ENCODE measurements at places on chromosomes 3 and 15.

GRCh38 chr3:89419647-89420241, 312.3 kb downstream of the EPHA3 start:
- DNase-seq: no peak

GRCh38 chr15:22786868-22787698, 639 bp downstream of the NIPA1 start:
- no peak for DNase-seq

DNA sequence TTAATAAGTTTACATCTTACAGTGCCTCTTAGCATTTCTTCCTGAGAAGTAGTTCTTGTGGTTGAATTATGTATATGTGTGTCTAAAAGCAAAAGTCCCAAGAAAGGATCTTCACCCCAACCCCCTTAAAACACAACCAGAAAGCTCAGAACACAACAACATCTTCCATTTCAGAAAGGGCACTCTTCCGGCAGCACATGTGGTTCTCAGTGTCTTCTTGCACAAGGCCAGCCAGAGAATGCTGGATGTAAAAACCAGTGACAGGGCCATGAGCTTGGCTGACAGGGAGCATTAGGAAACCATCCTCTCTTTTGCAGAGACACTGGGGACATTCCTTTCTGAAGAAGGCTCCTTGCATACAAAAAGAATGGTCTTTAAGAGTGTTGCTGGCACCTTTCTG, 45.0 kb downstream of the EEFSEC start:
- DNase-seq: no peak

DNA sequence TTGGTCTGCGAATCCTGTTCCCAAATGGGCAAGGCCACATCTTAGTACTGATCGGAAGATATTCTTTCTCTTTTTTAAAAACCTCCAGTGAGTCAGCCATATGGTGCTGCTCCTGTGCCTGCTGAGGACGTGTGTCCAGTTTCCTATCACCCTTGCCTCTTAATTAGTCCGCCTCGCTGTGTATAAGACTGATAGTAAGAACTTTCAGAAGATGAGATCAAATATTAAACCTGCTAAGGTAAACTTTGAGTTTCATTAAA, 612 bp downstream of the UBA5 start:
- no peak for DNase-seq

GRCh38 chr3:44132061-44132460, 109.6 kb upstream of the TOPAZ1 start:
- no peak for DNase-seq

GRCh38 chr15:63210151-63211091, 21.0 kb downstream of the RAB8B start:
- DNase-seq: peak; percentile 48

DNA sequence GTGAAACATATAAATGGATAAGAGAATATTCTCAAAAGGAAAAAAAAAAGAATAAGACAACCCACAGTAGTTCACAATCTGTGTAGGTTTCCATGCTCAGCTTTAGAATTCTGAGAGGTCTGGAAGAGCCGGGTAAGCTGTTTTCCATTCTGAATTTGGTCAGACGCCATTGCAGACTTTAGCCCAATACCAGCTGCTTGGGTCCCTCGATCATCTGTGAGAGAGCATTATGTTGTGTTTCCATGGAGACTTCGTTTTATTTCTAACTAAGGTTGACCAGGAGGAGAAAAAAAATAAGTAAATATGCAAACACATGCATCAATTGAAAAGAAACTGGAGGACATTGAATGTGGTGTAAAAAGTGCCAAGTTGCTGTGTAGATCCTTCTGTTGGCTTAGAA, 25.5 kb downstream of the KCNAB1 start:
- DNase-seq: no peak

GRCh38 chr3:58530354-58530865, 6.6 kb downstream of the ACOX2 start:
- DNase-seq: no peak

GRCh38 chr15:38112406-38112805, 140.2 kb upstream of the SPRED1 start:
- no peak for DNase-seq

GRCh38 chr15:36605604-36606263, 26.3 kb downstream of the CDIN1 start:
- DNase-seq: no peak

DNA sequence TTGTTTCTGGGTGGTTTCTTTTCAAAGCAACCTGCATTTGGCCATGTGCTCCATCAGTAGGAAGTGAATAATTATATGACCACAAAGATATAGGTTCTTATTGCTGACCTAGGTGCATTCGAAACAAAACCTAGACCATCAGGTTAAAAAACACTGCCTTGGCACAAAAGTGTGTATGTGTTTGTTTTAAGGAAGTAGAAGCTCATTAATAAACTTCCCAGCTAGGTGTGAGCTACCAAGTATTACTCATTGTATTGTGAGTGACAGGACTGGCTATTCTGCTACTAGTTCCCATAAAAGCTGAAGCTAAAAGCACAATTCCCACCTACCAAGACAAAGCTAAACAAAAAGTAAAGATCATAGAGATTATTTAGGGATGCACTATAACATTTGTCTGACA, 168.2 kb downstream of the TP63 start:
- DNase-seq: no peak

DNA sequence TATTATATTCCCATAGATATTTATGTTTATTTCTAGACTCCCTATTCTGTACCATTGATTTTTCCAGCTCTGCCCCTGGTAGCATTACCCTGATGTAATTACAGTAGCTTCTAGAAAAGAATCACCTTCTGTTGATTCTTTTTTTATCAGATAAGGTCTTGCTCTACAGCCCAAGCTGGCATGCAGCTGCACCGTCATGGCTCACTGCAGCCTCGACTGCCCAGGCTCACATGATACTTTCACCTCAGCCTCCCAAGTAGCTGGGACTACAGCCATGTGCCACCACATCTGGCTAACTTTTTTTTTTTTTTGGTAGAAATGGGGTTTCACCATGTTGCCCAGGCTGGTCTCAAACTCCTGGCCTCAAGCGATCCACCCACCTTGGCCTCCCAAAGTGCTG, 41.8 kb downstream of the SLC24A1 start:
- no peak for DNase-seq

- no peak for DNase-seq
Observed at GRCh38 chr3:124320976-124321375, 329.1 kb upstream of the ROPN1 start.

DNA sequence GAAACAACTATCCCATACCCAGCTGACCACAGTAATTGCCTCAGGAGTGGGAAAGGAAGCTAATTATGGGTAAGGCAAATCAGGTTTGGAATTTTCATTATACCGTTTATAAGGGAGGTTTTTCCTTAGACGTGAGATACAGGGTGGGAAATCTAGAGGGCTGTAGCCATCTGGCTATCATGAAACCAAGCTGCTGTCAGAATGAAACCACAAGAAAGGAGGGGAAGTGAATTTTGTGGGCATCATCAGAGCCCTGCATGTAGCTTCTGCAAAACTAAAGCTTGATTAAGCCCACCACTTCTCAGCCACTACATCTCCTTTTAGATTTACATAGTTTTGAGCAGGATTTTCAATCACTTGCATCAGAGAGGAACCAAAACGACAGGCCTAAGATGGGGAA, 893.5 kb downstream of the TUSC7 start:
- peak; percentile 10 for DNase-seq

- DNase-seq: peak; percentile 2
Observed at GRCh38 chr3:114903213-114903612, 243.9 kb downstream of the ZBTB20 start.

DNA sequence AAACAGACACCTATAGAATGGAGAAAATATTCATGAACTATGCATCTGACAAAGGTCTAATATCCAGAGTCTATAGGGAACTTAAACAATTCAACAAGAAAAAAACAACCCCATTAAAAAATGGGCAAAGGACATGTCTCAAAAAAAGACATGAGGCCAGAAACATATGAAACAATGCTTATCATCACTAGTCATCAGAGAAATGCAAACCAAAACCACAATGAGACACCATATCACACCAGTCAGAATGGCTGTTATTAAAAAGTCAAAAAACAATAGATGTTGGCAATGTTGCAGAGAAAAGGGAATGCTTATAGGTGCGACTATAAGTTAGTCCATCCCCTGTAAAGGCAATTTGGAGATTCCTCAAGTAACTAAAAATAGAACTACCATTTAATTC, 11.4 kb upstream of the HDGFL3 start:
- DNase-seq: no peak

DNA sequence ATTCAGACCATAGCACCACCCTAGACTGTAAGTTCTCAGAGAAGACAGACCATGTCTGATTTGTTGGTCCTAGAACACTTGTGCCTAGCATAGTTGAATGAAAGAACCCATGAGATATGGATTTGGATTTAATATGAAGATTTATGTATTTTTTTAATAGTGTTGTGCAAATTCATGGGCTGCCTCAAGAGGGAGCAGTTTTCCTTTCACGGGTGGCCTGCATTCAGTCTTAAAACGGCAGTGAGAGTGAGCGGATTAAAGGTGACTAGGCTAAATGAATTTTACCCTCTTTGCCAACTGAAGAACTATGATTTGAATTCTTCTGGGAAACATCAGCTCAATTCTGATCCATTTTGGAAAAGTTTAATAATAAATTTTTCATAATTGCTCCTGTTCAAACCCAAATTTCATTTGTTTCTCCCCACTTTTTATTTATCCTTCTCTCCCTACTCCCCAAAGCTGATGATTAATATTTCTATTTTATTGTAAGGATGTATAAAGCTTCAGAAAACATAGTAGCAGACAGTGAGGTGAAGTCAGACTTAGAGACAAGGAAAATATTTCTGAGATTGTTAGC, 67.3 kb downstream of the MORC1 start:
- peak; percentile 29 for DNase-seq

- no peak for DNase-seq
Observed at GRCh38 chr3:62019906-62020305, 353.4 kb downstream of the FEZF2 start.

DNA sequence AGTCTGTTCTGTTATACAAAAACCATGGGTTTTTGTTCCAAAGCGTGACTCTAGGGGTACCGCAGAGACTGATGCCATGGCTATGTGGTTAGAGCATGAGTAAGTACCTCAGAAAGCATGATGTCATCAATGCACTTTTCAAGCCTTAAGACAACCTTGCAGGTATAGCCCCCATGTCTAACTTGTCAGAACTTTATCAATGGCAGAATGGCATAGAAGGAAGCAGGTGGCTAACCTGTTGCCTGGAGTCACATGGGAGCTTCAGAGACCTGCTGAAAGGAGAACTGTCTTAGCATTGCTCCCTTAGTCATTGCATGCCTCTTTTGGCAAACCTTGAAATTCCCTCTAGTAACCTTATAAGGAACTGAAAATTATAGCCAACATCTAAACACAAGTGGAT, 52.5 kb downstream of the EOMES start:
- no peak for DNase-seq

GRCh38 chr3:184693011-184693975, 18.6 kb downstream of the MAGEF1 start:
- DNase-seq: no peak

DNA sequence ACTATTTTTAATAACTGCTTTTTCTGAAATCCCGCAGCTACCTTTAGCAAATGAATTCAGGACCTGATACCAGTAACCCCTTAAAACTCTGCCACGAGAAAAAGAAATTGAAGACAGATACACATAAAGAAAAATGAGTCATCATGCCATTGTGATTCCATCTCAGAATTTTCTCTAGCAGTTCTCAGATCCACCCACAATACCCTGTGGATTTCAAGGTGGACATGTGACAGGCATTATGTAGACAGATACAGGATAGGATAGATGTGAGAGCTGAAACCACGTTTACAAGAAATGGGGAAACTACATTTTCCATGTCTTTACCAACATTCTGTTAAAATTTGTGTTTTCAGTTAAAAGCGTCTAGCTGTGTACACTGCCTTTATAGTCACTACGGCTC, 291.9 kb upstream of the NR2F2 start:
- DNase-seq: no peak

- DNase-seq: no peak
Observed at GRCh38 chr3:119500265-119500664, 1.9 kb downstream of the TIMMDC1 start.

DNA sequence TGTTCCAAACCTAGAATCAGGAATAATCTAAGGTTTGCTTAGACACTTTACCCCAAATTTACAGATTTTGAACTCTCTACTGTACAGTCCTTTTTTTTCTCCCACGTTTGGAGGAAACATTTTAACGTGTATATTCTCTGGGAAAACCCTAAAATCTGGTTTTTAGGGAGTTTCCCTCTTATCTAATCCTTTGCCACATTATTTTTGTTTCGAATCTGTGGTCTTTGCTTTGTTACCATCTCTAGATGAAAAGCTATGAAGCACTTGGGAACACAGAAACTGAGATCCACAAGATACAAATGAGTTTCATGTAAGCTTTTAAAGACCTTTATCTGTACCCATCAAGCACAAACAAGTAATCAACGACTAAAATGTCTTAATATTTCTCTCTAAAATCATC, 41.3 kb downstream of the PLD1 start:
- DNase-seq: no peak

- no peak for DNase-seq
Observed at GRCh38 chr3:58519668-58520402, 17.2 kb downstream of the ACOX2 start.

GRCh38 chr15:76678766-76679165, 226.4 kb downstream of the SCAPER start:
- no peak for DNase-seq

DNA sequence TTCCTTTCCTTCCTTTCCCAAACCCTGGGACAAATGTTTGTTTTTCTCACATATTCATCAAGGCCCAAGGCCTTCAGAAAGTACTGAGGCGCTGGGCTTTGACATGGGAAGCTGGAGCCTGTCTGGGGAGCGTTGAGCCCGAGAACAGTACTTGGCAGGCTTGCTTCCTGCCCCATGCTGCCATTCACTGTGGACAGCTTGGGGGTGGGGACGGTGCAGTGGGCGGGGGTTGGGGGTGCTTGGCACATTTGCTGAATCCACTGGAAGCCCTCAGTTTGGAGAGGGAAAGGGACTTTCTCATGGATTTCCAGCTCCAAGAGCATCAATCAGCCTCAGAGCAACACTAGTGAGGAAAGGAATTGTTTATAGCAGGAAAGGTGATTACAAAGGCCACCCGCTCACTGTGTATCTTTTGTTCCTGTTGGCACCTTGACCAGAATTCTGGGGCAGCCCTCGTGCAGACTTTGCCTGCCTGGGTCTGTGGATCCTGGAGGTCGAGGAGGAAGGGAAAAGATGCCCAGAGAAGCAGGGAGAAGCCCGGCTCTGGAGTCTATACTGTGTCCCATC, 199.8 kb upstream of the RGMA start:
- no peak for DNase-seq

GRCh38 chr15:64527263-64527984, 67.0 kb downstream of the ZNF609 start:
- DNase-seq: no peak

DNA sequence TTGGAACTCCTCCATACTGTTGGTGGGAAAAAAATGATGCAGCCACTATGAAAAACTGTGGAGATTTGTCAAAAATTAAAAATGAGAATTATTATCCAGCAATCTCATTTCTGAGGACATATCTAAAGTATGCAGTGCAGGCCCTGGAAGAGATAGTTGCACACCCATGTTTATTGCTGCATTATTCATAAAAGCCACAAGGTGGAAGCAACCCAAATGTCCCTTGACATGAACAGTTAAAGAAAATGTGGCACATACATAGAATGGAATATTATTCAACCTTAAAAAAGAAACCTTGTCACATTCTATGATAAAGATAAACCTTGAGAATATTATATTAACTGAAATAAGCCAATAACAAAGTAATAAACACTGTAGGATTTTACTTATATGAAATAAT, 80.9 kb upstream of the ARHGEF26 start:
- DNase-seq: no peak
